ENCODE measurements at places on chromosomes 12 and 14.

- no peak for DNase-seq
Observed at GRCh38 chr12:52402873-52403540, 3.1 kb downstream of the KRT82 start.

DNA sequence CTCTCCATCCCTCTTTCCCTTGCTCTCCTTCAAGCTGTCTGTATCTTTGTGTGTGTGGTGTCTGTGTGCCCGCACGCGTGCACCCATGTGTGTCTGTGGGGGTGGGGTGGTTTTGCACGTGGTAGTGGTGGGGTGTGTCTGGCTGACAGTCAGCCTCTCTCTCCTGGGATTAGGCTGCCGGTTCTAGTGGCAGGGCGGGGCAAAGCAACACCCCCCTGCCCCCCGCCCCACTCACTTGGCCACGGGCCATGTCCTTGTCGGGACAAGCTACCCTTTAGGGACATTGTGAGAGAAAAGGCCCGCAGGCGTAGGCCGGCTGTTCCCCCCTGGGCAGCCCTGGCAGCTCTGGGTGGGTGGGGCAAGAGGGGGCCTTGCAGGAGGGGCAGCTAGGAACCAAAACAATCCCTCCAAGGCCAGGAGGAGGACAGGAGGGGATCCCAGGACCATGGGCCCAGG lies 182.6 kb downstream of the ALG10 start:
- DNase-seq: no peak

GRCh38 chr12:12267742-12268200 lies 927 bp upstream of the LRP6 start:
- no peak for DNase-seq

DNA sequence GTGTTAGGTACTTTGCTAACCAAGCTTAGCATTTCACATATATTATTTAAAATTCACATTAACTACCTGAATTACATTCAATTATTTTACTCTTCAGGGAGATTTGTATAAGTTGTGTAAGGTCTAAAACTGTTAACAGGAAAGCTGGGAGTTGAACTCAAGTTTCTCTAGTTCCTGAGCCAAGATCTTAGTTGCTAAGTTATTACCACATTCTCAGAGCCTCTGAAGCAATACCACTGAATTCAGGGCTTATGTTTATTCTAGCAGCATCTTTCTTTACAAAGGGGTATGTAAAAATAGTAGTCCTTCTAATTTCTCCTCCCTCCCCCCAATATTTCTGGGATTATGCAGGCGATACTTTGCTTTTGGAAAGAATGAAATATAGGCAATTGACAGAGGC lies 786.8 kb downstream of the DIO2 start:
- DNase-seq: no peak

DNA sequence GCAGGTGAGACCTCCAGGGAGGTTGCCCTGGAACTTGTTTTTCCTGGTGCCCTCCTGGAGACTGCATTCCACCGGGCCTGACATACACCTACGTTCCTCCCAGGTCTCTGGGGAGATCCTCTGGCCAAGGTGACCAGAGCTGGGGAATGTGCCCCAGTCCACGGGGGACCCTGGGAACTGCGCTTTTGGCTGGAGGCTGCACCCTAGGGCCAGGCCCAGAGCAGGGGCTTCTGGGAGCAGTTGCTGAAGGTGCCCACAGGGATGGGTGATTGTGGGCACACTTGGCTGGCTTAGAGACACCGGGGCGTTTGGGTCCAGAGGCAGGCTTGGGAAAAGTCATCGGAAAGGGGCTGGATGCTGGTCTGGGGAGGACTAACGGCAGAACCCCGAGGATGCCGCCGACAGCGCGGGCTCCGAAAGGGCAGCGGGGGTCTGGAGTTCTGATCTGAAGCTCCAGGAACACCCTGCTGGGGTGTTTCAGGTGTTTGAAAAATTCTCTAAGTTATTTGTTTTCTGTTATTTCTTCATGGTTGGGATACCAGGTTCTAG lies 36.5 kb upstream of the TDRD9 start:
- DNase-seq: no peak

DNA sequence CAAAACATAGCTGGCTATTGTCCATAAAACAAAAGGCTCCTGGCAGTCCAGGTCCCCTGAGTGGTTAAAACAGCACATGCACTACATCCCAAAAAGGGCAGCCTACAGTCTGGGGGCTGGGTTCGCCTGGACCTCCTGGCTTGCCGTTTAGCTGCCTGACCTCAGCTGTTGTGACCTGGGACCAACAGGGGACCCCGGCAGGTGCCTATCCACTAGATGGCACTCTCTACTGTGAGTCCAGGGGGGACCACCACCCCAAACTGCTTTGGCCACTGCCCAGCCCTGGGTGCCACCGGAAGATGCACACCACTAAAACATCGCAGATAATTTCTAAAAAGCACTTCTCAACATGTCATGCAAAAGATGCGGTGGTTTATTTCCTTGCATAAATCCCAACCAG lies 2.9 kb upstream of the RTL1 start:
- no peak for DNase-seq
